ENCODE measurements at places on chromosomes 6 and 20.

DNA sequence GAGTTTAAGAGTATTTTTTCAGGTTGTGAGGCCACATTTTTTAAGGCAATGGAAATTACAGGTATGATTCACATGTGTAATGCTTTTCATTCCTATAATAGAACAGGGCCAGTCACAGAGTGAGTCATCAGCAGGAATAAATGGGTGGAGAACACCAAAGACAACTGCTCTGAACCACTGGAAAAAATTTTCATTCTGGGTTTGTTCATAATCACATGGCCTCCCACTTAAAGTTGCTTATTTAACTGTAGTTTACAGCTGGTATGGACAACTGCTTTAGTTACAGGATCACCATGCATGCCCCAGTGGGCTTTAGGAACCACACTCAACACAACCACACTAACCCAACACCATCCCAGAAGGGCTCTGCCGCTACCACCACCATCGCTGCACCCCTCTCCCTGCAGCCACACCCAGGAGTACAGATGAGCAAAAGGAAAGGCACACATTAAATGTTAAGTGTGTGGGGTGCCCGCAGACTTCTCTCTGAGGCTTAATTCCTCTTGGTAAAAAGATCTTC is 107.0 kb upstream of the DST start:
- no peak for DNase-seq

GRCh38 chr6:2259002-2259494 is 13.6 kb upstream of the GMDS start:
- no peak for DNase-seq

- no peak for DNase-seq
Observed at GRCh38 chr6:162638931-162639574, 88.5 kb downstream of the PRKN start.

- no peak for DNase-seq
Observed at GRCh38 chr6:28922004-28922820, 1.6 kb downstream of the TRIM27 start.

DNA sequence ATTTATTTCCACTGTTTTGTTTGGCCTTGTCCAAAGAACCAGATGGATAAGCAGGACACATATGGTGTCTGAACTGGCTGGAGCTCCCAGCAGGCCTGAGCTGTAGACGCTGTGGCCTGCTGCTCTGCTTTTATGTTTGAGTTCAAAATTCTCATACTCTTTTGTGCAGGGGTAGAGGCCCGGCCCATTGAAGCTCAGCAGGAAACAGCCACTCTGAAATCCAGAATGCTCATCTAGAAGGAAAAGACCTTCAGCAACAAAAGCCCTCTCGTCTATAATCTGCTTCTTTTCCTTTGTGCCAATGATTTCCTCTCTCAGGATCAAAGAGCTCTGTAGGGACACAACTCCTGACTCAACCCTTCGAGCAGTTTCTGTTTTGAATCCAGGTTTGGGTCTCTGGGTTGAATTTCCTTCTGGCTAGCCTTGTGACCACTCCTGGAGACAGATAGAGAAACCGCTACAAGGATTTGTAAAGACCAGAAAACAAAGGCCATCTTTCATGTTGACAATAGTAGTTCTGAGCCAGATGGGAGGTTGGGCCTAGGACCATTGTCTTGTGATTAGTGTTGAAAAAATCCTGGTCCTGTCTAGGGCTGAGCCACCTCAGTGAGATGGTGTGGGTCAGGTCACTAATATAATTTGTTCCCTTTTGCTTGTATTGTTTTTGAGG is 446.7 kb downstream of the BCKDHB start:
- DNase-seq, result no peak

- DNase-seq, result no peak
Observed at GRCh38 chr6:49333345-49334125, 129.5 kb downstream of the MMUT start.

DNA sequence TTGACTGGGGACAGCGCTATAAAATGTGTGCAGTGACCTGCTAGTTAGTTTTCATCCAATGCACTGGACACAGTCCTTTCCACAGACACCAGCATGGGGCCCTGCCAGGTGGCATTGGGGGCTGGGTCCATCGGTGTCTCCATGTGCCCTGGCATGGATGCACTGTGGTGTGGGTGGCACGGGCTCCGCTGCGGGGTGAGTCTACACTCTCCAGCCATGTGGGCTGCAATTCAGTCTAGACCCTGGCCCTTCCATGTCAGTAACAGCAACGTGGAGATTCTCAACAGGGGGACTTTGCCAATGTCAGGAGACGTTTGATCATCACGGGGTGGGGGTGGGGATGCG is 100.0 kb downstream of the RAMACL start:
- no peak for DNase-seq

- DNase-seq, result no peak
Observed at GRCh38 chr20:11296951-11297350, 620.7 kb upstream of the BTBD3 start.

- no peak for DNase-seq
Observed at GRCh38 chr6:161186173-161186769, 87.6 kb downstream of the AGPAT4 start.
